ENCODE measurements at places on chromosomes 6 and 20.

DNA sequence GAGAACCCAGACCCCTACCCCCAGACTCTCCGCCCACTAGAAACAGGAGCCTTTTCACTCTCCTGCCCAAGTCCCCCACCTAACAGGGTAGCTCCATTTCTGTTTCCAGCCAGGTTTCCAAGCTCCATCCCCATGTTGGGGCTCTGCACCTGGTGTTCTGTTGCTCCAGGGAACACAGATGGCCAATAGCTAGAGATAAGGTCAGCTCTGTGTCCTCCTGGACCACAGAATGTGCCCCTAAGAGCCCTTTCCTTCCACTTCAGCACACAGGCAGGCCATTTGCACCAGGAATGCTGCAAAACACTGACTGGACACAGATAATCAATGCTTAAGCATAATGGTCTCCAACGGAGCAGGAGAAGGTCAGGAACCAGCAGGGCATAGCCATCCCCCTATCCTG lies 159.4 kb downstream of the QRSL1 start:
- DNase-seq: no peak

DNA sequence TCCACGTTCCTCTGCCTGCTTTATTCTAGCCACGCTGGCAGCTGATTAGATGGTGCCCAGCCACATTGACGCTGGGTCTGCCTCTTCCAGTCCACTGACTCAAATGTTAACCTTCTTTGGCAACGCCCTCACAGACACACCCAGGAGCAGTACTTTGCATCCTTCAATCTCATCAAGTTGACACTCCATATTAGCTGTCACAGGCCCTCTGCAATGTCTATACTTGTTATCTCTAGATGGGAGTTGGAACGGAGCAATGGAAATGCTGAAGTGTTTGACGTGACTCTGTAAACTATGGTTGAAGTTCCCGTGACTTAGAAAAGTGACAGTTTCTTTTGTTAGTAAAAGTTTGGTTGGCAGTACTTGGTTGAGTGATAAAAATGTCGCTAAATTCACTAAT lies 291.0 kb downstream of the CDH4 start:
- no peak for DNase-seq

- no peak for DNase-seq
These were observed 108.5 kb upstream of the NXT1 start for GRCh38 chr20:23242104-23242503.

DNA sequence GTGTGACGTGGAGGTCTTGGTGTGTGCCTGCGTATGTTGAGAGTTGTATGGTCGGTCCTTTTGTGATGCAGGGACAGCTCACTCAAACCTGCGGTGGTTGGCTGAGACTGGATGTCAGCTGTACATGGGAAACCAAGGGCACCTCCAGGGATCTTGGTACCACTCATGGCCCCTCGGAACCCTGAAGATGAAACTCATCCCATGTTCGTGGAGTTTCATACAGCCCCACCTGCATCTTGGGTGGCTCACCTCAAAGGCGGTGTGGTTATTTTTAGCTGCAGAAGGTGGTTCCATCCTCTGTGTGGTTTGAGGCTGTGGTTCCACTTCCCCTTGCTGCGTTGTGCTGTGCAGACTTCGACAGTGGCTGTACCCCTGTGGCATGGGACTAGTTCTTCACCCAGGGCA lies 52.6 kb upstream of the SLC22A1 start:
- no peak for DNase-seq

DNA sequence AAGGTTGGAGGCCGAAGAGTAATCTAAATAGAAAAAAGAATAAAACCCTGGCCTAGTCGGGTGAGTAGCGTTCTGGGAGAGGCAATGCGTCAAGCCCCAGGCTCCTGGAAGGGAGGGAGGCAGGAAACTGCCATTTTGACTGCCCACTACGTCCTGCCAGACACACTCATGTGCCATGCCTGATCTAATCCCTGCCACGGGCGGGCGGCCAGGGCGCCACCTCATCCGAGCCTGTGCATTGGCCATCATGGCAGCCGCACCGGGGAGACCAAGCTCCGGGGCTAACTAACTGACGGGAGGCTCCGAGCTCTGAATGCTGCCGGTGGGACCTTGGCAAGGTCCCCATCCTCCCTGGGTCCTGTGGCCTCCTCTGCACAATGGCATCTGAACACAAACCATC lies 68.8 kb downstream of the INSM1 start:
- DNase-seq: no peak

DNA sequence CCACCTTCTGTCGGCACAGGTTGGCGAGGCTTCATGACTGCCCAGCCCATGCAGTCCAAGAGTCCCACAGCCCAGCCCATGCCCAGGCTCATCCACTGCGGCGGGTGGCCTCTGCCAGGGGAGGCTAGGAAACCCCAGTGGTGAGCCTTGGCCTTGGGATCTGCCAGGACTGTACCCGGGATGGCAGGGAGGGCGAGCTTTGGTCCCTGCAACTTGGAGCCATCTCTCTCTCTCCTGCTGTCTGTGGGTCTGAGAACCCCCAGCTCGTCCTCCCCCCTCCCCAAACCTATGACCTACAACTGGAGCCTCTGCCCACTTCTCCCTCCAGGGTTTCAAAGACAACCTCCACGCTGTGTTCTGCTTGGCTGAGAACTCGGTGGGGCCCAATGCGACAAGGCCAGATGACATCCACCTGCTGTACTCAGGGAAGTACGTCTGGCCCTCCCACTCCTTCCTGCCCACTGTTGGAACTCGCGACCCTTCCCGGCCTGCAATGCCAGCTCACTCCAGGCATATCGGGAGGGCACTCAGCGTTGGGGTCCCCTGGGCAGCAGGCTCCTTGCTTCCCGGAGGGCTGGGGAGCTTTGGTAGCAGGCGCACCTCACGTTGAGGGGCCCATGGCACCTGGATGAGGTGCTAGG lies 19.7 kb downstream of the NPEPL1 start:
- no peak for DNase-seq
